ENCODE measurements at places on chromosomes 1 and 21. TPM values are rescaled to one million over a fixed set of nuclear protein-coding genes. Genes with fewer than 3 reads are reported as not detected.

ABCG1 gene
- total RNA-seq, result 2.4 TPM

CLCNKA gene
- 0.07 TPM for total RNA-seq

RERE gene
- total RNA-seq, result 36.8 TPM

FMO2 gene
- total RNA-seq, result not detected

CHD1L gene
- total RNA-seq, result 33.8 TPM

WNT3A gene
- 0.05 TPM for total RNA-seq

NEGR1 gene
- not detected for total RNA-seq
